ENCODE measurements at places on chromosomes 6 and 20.

- no peak for DNase-seq
Observed at GRCh38 chr6:169075915-169076654, 177.6 kb downstream of the THBS2 start.

DNA sequence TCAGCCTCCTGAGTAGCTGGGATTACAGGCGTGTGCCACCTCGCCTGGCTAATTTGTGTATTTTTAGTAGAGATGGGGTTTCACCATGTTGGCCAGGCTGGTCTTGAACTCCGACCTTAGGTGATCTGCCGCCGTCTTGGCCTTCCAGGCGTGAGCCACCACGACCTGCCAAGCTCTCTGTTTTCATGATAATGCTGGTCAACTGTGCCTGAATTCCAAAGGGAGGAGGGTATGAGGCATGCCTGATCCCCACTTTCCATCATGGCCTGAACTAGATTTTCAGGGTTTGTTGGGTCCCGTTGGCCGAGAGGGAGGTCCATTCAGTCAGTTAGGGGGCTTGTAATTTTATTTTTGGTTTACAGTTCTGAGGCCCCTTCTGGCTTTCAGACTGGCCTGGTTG, 28.0 kb upstream of the ANGPT4 start:
- no peak for DNase-seq

- no peak for DNase-seq
Observed at GRCh38 chr6:148984531-148985056, 237.8 kb downstream of the UST start.

- DNase-seq = no peak
Observed at GRCh38 chr6:156801712-156802111, 24.5 kb downstream of the ARID1B start.

GRCh38 chr6:27531772-27532459, 59.0 kb upstream of the ZNF184 start:
- no peak for DNase-seq

GRCh38 chr6:52454556-52454955, 34.4 kb downstream of the EFHC1 start:
- DNase-seq = no peak

DNA sequence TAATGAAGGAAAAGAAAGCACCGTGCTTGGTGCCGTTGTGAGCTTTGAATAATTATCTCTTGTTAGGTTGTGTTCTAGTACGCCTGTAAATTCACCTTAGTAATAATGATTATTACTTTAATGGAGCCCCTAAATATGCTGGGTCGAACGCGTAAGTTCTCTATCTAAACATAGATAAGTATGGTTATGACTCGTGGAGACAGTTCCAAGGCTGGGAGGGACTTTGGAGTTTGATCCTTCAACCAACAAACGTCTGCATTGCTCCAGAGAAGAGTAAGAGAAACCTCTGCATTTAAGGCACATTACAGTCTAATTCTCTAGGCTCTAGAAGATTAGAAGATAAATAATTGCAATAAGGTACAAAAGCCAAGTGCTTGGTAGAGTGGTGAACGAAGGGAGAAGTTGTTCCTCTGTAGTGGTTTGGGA, 514 bp downstream of the ACOT13 start:
- no peak for DNase-seq

- no peak for DNase-seq
Observed at GRCh38 chr6:32074996-32075532, 34.1 kb downstream of the TNXB start.

DNA sequence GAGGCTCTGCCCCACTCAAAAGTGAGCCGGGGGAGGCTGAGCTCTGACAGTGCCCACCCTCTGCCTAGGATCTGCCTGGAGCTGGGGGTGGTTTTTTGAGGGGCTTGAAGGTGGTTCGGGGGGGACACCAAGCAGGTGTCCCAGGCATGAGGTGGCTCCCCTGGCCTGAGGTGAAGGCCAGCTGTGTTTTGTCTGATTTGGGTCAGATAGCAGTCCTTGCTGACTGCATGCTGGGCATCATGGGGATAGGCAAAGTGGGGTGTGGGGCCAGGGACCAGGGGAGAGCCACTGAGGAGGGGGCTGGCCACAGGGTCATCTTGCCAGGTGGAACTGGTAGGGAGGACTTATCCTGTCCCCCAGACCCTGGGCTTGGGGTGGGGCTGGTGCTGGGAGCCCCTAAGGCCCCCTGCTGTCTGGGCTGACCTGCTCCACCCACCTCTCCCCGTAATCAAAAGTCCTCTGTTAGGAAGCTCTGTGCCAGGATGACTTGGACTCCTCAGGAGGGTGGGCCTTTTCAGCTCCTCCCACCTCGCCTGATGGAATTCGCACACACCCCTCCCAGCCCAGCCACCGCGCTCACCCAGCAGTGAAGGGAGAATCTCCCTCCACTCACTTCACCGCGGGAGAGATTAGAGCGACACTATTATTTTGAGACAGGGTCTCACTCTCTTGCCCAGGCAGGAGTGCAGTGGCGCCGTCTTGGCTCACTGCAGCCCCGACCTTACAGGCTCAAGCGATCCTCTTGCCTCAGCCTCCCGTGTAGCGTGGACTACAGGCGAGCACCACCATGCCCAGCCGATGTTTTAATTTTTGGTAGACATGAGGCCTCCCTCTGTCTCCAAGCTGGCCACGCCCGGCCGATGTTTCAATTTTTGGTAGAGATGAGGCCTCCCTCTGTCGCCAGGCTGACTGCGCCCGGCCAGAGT, 1.5 kb upstream of the COL9A3 start:
- no peak for DNase-seq

- no peak for DNase-seq
Observed at GRCh38 chr20:1304710-1305515, 24.0 kb downstream of the SDCBP2 start.

- DNase-seq = no peak
Observed at GRCh38 chr6:146891615-146892265, 293.0 kb downstream of the ADGB start.

DNA sequence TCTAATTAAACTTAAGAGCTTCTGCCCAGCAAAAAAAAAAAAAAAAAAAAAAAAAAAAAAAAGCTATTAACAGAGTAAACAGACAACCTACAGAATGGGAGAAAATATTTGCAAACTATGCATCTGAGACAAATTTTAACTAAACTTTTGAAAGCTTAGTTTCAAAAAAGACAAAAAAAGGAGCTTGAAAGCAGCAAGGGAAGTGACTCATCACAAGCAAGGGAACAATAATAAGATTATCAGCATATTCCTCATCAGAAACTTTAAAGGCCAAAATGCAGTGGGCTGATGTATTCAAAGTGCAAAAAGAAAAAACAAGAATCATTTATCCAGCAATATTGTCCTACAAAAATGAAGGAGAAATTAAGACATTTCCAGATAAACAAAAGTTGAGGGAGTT, 158.6 kb downstream of the RNF144B start:
- DNase-seq = no peak

DNA sequence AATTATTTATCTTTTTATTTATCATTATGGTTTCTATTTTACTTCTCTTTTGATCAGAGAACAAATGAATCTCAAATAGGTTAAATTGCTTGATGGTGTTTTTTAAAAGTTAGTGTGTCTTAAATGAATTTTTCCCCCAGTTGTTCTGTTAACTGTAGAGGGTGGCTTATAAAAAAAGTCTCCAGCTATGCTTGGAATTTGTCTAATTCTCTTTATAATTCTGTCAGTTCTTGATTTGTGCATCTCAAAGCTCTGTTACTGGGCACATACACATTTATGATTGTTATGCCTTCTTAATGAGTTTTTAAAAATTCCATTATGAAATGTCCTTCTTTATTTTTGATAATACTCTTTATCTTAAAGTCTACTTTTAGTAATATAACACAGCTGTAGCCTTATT, 58.0 kb downstream of the LIN28B start:
- DNase-seq = no peak

DNA sequence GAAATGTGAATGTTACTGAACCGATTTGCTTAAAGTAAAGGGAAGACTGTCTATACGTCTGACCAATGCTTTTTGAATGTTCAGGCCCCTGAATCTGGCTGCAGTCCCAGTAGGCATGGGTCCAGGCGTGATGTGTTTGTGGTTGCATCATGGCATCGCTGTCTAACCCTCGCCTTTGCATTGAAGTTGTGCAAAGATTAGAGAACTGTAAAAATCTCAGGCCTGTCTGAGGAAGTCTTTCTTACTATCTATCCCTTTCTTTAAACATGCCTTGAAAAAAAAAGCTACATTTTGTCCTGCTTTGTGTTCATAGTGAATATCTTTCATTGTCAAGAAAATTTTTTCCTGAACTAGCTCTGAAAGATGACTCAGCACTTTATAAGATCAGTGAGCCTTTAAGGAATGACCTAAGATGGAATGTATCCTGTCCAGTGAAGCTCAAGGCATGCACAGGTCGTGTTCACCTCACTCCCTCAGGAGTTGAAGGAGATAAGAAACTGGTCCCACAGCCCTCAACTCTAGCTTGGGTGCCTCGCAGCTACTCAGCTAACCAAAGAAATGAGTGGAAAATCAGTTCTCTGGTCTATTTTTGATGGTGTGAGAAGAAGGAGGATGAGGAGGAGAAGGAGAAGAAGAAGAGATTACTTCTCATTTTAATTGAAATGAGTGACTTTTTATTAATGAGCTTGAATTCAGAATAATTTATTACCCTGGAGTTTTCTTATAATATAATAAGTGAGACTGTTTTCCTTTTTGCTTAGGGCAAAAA, 48.6 kb downstream of the TPD52L1 start:
- DNase-seq = no peak

GRCh38 chr20:61980647-61981583, 84.8 kb downstream of the TAF4 start:
- DNase-seq = no peak

- DNase-seq = no peak
Observed at GRCh38 chr20:35077872-35078271, 14.7 kb downstream of the TRPC4AP start.

GRCh38 chr6:87308970-87309369, 13.4 kb upstream of the SMIM8 start:
- DNase-seq = no peak

DNA sequence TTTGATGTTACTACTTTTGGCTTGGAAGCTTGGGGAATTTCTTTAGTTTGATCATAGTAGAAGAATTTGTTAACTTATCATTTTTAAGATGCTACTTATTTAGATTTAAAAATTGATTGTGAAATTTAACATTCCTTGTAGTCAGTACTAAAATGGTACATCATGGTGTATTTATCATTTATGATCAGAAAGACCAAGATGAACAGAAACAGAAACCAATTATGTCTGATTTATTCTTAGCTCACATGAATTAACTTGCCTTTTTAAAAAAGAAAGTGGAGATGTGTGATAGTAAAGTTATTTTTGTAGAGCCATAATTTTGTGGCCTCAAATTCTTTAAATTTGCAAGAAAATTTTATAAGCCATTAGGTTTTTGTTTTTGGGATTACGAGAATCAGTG, 77.6 kb downstream of the LIN28B start:
- DNase-seq = no peak

DNA sequence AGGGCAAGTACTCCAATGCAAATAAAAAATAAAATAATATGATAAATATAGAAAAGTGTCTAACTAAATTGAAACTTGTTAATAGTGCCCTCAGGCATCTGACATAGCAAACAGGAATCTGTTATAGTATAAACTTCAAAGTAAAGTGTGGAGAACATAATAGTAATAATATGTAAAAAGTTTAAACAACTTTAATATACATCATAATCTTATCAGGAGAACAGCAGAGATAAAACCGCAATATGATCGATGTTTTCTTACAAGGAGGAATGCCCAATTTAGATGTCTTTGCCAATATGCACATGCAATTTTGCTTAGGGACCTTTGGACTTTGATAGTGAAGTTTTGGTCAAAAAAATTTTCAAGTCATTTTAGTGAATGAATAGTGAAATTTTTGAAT, 514.8 kb upstream of the IMPG1 start:
- no peak for DNase-seq

DNA sequence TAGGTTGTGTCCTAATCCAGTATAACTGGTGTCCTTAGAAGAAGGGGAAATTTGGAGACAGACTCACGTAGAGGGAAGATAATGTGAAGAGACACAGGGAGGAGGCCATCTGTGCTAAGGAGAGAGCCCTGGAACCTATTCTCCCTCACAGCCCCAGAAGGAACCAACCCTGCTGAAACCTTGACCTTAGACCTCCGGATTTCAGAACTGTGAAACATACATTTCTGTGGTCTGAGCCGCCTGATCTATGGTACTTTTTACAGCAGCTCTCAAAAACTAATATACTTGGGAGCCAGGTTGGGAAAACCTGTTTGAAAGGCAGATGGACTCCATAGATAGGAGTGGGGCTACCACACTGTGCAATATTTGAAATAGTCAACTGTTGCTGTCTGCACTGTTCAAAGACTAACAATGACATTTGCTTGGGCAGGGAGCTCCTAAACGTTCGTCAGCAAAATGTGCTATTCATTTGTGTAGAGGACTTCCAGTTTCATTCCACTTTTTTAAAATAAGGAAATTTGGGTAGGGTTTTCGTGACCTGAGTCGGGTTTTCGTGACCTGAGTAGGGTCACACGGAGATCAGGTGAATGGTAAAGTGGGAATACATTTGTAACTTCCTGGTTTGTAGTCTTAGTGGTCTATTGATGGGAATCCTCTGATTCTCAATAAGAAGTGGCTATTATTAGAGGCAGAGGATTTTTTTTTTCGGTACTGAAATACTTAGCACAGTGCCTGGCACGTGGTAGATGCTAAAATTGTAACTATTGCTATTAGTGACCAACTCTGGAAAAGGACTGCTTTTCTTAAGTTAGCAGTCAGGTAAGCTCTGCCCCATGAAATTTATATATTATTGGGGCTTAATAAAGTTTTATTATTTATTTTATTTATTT, 11.4 kb downstream of the TAGAP start:
- no peak for DNase-seq

- DNase-seq = no peak
Observed at GRCh38 chr6:164859816-164860215, 449.6 kb downstream of the C6orf118 start.

- no peak for DNase-seq
Observed at GRCh38 chr20:63244468-63244867, 8.8 kb downstream of the BIRC7 start.

GRCh38 chr6:145235207-145235606, 500.1 kb downstream of the EPM2A start:
- DNase-seq = no peak

DNA sequence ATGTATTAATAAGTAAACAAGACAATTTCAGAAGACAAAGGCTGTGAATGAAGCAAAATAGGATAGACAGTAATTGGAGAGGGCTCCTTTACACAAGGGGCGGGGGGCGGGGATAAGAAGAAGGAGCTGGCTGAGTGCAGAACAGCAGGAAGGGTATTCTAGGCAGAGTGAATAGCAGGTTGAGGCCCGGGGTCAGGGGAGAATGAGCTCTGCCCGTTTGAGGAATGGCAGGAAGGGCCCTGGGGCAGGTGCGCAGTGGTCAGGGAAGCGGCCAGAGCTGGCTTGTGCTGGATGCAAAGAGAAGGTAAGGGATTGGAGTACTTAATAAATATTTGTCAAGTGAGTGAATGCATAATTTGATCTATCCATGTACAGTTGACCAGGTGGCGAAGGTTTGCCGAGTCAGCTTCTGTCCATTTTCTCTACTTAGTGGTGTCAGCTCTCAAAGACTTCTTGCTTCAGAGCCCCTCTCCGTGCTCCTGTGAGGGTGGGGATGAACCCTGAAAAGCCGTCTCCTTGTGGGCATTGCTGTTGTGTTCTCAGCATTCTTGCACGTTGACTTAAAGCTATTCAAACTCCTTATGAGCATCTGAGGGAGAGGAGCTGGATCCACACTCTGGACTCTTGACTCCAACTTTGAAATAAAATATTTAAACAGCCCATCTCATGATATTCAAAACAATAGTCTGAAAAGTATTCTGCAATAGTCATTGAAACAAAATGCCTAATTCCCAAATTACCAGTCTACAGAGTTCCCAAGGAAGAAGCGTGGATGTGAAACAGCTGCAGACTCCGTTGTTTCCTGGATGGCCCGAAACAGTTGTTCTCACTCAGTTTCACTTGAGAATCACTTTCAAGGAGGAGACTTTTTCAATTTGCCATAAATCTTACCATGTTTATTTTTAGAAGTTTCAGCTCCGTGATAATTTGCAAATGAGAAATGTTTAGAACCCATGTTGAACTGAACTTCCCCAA, 105.1 kb downstream of the EDN3 start:
- no peak for DNase-seq

Data from effector CD4-positive, alpha-beta T cell (primary cell).